ENCODE measurements at places on chromosomes 4 and X.

- no peak for DNase-seq
Observed at GRCh38 chr4:71785959-71786358, 2.1 kb upstream of the GC start.

DNA sequence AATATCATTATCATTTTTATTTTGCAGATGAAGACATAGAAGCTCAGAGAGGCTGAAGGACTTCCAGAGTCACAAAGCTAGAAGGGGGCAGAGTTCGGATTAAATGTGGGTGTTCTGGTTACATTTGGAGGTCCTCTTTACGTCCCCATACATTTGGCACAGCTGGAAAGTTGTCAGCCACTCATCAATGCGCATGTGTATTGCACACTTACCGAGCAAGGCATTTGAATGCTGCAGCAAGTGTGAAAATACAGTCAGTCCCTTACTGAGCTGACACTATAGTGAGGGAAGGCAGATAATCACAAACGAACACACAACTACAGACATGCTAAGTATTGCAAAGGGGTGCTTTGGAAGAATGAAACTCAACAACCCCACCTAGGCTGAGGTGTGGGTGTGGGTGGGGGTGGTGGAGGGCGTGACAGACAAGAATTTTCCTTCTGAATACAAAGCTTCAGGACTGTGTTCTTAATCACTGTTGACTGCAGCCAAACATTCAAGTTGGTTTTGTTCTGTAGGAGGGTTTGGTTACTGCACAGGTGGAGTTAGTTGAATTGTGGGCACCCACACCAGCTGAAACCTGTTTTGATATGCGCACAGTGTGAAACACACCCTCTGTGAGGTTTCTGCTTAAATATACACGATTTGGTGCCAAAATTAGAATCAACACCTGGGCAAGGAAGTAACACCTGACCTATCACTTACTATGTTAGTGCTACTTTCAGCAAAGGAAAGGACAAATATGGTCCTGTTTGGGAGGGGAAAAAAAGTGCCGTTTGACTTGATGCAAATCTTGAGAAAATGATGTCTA is 72.4 kb downstream of the COQ2 start:
- no peak for DNase-seq

- no peak for DNase-seq
Observed at GRCh38 chr4:67785528-67785927, 31.3 kb upstream of the GNRHR start.

- DNase-seq, result no peak
Observed at GRCh38 chrX:7635604-7636003, 207.4 kb upstream of the VCX start.

DNA sequence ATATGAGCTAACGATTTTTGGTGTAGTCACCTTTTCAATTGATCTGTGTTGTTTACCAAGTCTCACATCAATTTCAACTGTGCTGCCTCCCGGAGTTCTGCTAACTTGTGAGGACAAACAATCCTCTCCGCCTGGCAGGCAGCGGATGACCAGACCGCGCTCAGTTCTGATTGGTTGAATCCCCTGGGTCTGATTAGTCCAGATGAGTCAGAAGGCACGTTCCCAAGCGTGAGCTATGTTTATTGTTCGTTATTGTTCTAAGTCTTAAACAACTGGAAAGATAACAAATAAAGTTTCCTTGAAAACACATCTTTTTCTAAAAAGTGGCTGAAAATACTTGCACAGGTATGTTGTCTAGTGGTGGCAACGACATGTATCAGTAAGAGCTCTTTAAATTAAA is 37.9 kb upstream of the TRPC3 start:
- DNase-seq, result peak; percentile 11

DNA sequence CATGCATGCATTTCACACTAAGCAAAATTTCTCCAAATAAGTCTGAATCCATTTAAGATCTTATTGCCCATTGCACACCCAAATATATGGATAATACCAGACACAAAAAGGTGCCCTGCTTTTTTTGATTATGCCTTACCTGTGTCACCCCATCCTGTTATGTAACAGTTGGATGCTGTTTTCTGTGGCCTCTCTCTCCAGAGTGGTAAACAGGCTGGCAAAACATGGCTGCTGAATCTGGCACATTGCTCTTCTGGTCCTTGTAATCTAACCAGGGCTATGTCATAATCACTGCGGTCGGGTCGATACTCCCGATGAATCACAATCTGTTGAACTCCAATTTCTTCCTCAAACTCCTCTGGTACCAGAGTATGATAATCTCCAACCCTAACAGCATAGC is 70.1 kb downstream of the PRSS12 start:
- DNase-seq, result no peak

- DNase-seq, result no peak
Observed at GRCh38 chr4:40789031-40789430, 39.3 kb downstream of the NSUN7 start.
